ENCODE measurements at places on chromosomes 16 and 17.

GRCh38 chr16:63613701-63614100, 1508.2 kb downstream of the CDH11 start:
- no peak for DNase-seq

DNA sequence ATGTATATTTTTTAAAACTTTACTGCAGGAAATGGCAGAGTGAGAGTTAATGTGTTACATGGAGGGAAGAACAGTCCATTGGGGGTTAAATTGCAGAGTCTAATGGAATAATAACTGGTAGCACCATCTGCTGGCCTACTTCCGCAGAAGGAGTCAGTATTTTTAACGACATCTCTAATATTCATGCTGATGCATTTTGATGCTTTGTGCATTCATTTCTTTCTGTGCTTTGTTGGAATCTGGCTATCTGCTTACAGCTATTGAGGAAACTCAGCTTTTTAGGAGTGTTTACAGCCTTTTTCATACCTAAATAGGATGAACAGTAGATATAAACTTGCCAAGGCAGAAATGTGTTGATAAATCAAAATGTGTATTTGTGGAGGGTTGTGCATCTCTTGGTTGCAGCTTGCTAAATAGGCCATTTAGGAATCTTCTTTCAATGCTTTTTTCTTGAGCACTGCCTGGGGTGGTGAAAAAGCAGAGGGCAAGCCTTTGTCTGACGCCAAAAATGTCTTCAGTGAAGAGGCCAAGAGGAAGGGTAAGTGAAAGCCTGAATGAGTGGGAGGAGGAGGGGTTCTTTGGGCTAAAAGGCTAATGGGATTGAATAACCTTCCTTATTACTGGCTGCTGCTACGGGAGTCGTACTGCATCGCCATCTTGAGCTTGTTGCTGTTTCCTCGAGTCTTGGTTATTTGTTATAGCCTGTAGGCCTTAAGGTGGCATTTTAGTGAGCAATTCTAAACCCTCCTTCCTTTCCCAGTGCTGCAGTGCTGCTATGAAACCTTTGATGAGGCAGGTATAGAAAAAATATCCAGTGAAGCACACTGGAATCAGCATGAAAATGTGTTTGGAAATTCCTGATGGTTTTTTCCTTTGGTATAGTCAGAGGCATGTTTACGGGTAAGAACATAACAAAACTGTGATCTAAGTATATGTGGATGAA, 153.3 kb downstream of the CHD9 start:
- DNase-seq, result no peak

DNA sequence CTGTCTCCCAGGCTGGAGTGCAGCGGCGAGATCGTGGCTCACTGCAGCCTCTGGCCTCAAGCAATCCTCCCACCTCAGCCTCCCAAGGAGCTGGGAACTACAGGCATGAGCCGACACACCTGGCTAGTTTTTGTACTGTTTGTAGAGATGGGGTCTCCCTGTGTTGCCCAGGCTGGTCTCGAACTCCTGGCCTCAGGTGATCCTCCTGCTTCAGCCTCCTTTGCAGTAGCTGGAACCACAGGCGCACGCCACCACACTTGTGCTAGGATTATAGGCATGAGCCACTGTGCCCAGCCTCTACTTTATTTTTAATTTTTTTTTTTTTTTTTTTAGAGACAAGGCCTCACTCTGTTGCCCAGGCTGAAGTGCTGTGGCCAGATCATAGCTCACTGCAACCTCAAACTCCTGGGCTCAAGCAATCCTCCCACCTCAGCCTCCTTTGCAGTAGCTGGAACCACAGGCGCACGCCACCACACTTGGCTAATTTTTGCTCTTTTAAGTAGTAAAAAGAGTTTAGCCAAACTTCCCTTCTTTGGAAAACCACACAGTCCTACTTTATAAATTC, 4.4 kb downstream of the NTAN1 start:
- no peak for DNase-seq

DNA sequence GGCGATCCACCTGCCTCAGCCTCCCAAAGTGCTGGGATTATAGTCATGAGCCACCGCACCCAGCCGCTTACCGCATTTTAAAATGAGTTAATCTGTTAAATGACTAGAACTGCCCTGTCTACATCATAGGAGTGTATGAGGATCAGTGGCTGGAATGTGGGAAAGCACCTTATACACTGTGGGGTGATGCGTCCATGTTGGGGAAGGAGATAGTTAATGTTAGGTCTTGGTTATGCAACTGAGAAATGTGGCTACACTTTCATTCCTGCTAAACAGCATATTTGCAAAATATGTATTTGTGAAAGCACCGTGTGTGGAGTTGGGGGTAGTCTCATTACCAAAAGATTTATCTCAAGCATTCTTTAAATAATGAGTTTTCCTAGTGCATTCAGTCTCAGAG, 107.6 kb downstream of the SPACA3 start:
- DNase-seq, result no peak

DNA sequence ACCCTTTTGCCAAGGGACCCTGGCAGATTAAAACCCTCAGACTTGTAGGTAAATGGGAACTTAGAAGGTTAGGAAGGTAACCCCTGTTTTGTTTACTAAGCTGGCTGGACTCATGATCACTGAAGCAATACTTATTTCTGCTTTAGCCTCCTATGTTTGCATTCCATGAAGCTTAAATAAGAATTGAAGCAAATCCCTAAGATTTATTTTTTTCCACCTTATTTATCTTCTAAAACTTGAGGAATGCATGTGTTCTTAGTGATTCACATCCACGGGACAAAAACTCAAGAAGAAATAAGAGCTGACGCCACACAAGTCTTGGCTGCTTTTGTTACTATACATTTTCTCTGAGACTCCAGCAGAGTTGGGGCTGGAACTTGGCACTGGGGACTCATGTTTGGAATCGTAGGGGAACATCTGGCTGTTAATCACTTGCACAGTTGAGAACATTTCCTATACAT, 35.5 kb downstream of the CLUAP1 start:
- no peak for DNase-seq

- DNase-seq, result no peak
Observed at GRCh38 chr17:76504117-76504516, 2.9 kb upstream of the RHBDF2 start.

GRCh38 chr17:36728030-36728991, 126.9 kb downstream of the MRM1 start:
- DNase-seq, result peak; percentile 11

GRCh38 chr17:69326377-69327059, 415 bp downstream of the ABCA5 start:
- DNase-seq, result no peak
